GM23248 (cell line): ENCODE measurements at places on chromosomes 5 and 9. TPM values are rescaled to one million over a fixed set of nuclear protein-coding genes. Genes with fewer than 3 reads are reported as not detected.

AFAP1L1 gene
- total RNA-seq: 0.38 and 0.76 TPM in 2 replicates

CYLC2 gene
- not detected in 2 replicates for total RNA-seq

URM1 gene
- total RNA-seq: 39.2 and 59.2 TPM in 2 replicates

FGFR4 gene
- total RNA-seq: not detected in 2 replicates

CATSPER3 gene
- total RNA-seq: 0.11 TPM in 1 of 2 replicates, not detected in the other

STKLD1 gene
- total RNA-seq: 0.32 and 3.4 TPM in 2 replicates
